ENCODE measurements at places on chromosomes 4 and X.

GRCh38 chrX:9257718-9258420 is 207.0 kb upstream of the TBL1X start:
- DNase-seq: no peak

GRCh38 chr4:108191269-108191914 is 22.7 kb upstream of the LEF1 start:
- no peak for DNase-seq

- no peak for DNase-seq
These were observed 21.9 kb downstream of the TRIML1 start for GRCh38 chr4:188161167-188161566.

DNA sequence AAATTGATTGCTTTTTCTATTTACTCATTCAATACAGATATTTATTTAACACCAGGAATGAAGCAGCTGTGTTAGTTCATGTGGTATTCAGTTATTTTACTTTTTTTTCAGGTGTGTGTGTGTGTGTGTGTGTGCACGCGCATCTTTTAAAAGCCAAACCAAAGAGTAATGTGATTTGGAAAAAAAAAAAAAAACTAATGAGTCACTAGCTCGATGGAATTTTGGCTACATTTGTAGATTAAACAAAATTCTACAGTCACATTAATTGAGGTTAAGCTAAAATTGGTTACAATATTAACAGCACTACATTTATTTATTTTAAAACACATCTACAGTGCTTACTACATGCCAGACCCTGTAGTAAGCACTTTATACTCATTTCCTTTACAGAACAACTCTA is 66.8 kb downstream of the HHIP start:
- no peak for DNase-seq
